ENCODE measurements at places on chromosomes 4 and X.
A peak's percentile ranks its signal among the peaks of the same experiment; 100 is the strongest.

DNA sequence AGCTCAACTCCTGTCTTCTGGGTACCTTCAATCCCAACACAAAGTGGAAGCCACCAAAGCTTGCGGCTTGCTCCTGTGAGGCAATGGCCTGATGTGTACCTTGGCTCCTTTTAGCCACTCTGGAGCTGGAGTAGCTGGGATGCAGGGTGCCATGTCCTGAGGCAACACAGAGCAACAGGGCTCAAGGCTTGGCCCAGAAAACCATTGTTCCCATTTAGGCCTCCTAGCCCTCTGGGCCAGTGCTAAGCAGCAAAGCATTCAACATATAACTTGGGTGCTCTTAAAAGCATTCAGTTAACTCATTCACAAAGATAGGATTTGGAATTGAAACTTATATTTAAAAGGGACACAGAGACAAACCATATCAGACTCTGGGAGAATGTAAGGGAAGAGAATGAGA lies 194.5 kb upstream of the ARHGEF9 start:
- no peak for DNase-seq

DNA sequence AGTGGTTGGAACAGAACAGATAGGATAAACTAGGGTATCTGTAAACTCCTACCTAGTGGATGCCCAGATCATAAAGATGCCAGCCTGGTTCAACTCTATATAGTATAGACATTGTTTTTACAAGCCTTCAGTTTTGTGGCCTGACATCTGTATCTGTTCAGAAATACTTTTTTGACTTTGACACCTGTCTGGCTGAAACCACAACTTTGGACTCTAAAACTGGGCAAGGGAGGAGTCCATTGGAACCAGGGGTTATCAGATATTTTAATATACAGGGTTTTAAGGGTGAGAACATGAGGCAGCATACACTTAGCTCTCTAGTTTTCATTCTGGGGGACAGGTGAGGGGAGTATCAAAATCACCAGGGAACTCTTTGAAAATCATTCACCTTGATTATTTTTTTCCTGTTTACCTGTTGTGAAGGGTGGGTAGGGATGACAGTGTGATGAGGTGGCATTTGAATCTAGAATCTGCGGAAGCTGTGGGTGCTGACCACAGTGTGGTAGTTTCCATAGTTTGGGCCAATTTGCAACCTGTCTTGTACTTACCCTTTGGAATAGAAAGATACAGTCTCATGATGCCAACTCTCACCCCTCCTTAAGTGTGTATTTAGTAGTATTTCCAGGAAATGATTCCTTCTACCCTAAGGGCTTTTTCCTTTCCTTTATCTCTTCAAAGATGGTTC lies 20.6 kb downstream of the GAB1 start:
- DNase-seq = no peak

DNA sequence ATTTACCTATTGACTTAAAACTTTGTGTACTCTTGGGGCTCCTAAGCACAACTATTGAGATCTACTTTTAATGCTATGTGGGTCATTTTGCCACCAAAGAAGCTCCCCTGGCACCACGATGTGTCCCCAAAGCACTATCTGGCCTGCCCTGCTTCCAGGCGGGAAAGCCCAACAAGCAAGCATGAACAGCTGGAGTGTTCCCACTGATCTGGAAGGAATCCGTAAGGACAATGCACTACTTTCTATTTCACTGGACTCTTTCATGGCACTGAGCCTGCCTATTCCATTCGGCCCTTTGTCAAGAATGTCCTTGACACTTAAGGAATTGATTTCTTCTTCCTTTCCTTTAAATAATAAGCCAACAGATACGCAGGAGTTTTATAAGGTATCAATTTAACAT lies 38.8 kb downstream of the GRIA3 start:
- DNase-seq = no peak

DNA sequence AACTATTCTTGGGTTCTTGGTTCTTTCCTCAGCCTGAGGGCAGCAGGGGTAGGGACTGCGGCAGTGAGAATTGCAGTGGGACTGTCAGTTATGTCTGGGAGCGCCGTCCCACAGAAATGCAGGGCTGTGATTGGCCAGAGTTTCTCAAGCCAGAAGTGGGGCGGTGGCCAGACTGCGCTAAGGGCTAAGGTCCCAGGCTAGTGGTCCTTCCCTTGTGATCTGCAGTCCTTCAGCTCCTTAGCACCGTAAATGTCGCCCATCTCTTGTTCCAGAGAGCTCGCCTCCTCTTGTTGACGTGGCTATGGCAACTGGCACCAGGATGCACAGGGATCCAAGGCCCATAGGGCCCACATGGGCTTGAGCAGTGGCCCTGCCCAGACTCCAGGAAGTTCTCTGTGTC lies 223.5 kb downstream of the GRIA2 start:
- DNase-seq = no peak

- DNase-seq = peak; percentile 6
Measured at GRCh38 chrX:123673813-123674212, 59.0 kb downstream of the THOC2 start.

DNA sequence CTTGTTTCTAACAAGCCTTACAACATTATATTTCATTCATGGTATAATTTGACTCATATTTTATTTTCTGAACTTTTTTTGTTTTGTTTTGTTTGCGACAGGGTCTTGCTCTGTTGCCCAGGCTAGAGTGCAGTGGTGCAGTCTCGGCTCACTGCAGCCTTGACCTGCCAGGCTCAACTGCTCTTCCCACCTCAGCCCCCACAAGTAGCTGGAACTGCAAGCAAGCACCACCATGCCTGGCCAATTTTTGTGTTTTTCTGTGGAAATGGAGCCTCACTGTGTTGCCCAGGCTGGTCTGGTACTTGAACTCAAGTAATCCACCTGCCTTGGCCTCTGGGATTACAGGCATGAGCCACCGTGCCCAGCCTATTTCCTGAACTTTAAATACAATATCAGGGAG lies 42.5 kb downstream of the GRID2 start:
- no peak for DNase-seq

DNA sequence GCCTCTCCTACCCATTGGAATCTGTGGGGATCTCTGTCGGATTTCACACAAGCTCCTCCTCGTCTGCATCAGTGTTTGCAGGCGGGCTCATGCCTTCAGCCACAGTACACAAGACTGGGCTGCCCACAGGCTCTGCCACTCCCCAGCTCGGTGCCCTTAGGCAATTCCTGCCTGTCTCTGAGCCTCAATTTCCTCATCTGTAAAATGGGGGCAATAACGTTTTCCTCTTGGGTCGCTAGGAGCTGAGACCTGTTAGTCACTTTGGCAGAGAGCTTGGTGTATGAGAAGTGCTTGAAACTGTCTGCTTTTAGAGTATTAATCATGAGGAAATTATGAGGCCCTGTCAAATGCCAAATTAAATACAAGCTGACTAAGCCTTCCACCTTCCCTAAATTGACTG lies 27.6 kb upstream of the MSX1 start:
- DNase-seq = no peak

DNA sequence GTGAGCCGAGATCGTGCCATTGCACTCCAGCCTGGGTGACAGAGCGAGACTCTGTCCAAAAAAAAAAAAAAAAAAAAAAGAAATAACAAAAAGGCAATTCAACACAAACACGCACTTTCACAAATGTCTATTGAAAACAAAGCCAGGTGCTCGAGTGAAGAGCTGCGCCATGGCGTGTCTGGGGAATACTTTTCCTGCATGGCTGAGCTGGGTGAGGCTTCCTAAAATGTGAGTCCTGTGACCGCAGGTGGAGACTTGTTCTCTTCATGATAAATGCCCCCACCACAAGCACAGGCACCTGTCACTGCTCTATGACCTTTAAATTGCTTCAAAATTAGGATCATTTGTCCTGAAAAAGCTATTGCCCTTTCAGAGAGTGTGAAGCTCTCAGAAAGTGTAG lies 4.0 kb upstream of the ABLIM2 start:
- no peak for DNase-seq

DNA sequence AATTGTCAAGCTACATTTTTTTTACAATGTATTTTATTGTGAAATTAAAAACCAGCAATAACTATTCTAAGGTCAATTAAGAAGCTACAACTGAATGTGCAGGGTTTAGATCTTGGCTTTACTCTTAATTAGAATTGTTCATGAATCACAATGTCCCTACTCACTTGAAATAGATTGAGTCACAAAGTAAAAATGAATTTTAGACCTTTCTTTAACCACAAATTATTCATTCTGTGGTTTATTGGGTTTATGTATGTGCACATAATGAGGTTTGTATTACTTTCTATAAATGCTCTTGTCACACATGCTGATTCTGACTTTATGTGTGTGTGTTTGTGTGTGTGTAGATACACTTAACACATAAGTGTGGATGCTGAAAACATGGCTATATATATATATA lies 647.0 kb upstream of the AADAT start:
- peak; percentile 44 for DNase-seq

- DNase-seq = no peak
Measured at GRCh38 chrX:115367951-115368350, 78.4 kb downstream of the LUZP4 start.

GRCh38 chr4:127335073-127335620 lies 297.6 kb upstream of the INTU start:
- no peak for DNase-seq

DNA sequence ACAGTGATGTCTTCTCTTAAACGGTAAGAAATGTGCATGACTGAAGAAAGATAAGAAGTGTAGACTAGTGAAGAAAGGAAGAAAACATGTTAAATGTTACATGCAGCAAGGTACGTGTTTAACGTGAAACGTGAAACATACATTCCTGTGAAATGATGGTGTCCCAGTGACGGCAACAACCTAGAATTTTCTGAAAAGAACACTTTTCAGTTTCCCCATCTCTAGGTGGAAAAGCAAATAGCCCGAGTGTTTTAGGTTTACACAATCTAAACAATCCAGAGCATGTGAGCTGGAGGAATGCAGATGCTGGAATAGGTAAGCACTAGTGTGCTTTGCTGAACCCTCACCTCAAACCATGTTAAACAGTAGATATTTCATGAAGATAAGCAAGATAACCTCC lies 60.7 kb downstream of the CLNK start:
- no peak for DNase-seq

DNA sequence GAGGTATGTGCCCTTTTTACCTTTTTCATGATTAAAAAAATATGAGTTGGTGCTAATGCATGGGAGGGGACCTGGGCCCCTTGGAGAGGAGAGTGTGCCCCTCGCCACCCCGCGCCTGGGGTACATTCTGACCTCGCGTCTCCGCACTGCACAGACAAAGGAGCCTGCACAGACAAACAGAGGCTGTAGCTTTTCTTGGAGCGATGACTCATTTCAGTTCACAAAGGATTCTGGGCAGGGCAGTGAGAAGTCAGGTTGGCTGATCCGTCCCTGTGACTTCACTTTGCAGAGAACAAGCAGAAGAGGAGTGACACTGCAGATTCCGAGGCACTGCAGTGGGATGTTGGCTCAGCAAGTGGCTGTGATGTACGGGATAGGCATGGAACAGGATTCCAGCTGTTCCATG lies 82.9 kb downstream of the STOX2 start:
- peak; percentile 88 for DNase-seq

DNA sequence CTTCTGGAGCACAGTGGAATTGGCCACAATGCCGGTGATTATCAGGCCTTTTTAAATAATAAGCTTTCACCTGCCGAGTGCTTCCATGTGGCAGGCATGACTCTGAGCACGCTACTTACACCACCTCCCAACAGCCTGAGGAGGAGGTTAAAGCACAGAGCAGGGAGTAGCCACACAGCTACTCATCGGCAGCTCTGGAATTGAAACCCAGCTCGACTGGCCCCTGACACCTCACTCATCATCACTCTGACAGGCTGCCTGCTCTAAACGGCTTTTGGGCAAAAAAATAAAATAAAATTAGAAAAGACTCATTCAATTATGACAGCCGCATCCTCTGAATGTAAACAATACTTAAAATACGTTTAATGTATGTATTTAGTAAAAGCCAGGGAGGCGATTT lies 326.4 kb upstream of the NOCT start:
- DNase-seq = no peak

GRCh38 chr4:101256222-101256621 lies 91.1 kb downstream of the PPP3CA start:
- DNase-seq = no peak

- DNase-seq = no peak
Measured at GRCh38 chr4:161519611-161520010, 644.2 kb downstream of the FSTL5 start.

DNA sequence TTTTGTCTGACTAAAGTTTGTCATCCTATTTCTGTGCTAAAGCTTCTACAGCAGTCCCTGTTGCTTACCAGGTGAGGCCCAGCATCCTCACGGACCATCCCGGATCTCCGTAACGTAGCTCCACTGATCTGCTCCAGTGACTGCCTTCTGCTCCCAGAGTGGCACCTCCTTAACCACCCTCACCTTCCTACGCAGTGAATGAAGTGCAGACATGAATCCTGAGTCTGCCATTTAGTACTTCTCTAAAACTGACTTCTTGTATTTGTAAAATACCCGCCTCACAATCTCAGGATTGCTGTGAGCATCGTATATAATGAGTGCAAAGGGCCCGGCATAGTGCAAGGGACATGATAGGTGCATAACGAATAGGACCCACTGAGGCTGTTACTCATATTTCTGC lies 27.7 kb upstream of the ACSL1 start:
- no peak for DNase-seq

GRCh38 chr4:139898293-139898692 lies 232.7 kb downstream of the MGST2 start:
- no peak for DNase-seq

DNA sequence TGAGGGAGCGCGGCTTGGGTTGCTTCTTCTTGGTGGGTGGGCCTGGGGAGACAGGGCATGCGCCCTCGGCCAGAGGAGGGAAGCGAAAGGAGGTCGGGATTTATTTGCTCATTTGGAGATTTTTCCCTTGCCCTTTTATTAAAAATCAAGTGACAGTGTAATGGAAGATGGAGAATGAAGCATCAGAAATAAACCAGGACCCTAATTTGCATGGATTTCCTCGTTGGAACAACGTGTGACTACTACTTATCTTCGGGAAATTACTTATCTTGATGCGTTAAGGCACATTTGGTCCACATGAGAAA lies 709 bp upstream of the CLOCK start:
- peak; percentile 63 for DNase-seq

- peak; percentile 90 for DNase-seq
Measured at GRCh38 chr4:173218411-173219125, 50.0 kb downstream of the GALNT7 start.

DNA sequence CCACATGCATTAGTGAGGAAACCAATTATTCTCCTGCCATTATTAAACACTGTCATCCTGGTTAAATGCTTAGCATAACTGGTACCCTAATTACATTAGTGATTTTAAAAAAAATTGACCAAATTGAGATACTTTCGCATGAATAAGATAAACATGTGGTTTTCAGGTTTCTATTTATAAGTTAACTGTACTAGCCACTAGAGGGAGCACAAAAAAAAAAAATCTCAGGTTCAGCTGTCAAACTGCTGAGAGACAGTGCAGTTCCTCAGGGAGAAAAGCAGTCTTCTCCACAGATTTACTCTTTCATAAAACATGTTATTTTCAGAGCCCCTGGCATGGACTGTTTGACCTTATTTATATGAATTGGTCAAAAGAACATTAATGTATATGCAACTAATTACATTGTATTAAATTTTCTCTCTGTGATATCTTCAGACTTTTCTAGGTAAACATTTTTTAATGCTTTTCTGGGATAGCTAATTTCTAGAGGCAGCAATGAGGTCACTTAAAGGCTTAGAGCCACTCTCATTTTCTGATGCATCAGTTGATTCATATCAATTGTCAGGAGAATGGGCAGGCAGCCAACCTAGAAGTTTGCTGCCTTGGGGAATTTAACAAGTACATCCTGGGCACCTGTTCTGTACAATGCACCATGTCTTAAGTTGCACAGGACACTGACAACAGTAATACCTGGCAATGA lies 167.5 kb downstream of the CDS1 start:
- peak; percentile 53 for DNase-seq

- peak; percentile 36 for DNase-seq
Measured at GRCh38 chr4:67327245-67328017, 217.9 kb downstream of the CENPC start.
